ENCODE measurements at places on chromosomes 7 and 10.

DNA sequence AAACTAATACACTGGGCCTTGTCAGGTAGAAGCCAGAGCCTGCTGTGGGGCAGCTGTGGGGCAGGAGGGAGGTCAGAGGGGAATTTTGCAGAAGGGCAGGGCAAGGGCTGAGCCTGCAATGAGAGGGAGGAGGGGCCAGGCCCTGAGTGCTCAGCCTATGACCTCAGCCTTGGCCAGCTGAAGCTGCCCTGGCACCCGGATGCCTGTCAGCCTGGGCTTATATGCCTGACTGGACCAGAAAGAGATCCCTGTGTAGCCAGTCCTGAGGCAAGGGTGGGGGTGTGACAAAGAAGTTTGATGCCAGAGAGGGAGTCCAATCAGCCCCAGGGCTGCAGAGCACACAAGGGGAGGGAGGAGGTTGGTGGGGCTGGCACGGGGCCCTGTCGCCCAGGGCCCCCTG, 22.3 kb upstream of the PRRT4 start:
- DNase-seq, result peak; percentile 69

- DNase-seq, result no peak
Observed at GRCh38 chr10:33032654-33033151, 74.7 kb upstream of the ITGB1 start.

- no peak for DNase-seq
Observed at GRCh38 chr10:101060951-101061623, 702 bp upstream of the KAZALD1 start.

DNA sequence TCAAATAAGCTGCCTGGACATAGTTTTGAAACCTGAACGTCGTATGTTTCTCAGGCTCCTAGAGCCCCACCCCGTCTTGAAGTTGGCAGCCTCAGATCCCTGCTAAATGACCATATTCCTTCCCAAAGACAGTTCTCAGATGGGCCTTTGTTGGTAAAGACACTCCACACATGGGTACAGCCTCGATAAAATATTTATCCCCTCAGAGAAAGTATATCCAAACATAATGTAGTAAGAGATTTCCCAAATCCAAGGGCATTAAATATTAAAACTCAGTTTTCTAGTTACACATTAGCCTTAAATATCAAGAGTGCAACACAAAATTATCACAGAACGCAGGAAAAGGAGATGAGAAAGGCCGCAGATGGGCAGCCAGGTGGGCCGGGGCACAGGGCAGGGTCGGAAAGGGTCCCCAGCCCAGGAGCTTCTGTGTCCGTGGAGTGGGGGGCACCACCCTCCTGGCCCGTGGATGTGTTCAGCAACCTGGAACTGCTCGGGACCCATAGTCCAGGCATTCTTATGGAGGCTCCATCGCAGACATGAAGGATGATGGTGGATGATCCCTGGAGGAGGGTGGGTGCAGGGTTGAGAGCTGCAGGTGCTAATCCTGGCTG, 1.5 kb upstream of the CFAP46 start:
- no peak for DNase-seq

GRCh38 chr10:62590306-62590705, 214.2 kb upstream of the ADO start:
- DNase-seq, result no peak

DNA sequence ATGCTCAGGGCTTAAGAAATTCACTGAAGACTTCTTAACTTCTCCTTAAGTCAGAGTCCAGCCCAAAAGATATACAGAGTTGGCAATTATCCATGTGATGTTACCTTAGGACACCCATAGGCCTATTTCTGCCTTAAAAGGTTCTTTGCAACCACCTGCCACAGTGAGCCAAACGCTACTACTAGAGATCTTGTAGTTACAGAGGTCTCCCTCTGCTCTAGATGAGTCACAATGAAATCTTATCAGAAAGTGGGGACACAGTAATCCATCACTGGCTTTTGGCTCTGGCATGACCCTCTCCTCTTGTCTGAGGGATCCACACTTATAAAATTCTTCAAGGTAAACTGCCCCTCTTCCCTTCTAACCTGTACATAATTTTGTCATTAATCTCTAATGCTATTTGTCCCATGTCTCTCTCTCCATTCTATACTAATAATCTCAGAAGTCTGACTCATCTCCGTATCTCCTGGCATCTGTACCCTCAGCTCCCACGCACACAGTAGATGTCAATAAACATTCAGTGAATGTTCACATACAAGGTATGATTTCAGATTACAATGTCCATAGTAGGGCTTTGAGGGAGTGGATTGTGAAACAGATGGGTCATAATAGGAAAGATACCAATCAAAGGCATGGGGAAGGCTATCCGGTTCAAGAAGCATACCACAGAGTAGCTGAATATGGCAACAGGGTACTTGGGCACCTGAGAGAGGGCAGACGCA, 112.1 kb downstream of the SGMS1 start:
- DNase-seq, result no peak

DNA sequence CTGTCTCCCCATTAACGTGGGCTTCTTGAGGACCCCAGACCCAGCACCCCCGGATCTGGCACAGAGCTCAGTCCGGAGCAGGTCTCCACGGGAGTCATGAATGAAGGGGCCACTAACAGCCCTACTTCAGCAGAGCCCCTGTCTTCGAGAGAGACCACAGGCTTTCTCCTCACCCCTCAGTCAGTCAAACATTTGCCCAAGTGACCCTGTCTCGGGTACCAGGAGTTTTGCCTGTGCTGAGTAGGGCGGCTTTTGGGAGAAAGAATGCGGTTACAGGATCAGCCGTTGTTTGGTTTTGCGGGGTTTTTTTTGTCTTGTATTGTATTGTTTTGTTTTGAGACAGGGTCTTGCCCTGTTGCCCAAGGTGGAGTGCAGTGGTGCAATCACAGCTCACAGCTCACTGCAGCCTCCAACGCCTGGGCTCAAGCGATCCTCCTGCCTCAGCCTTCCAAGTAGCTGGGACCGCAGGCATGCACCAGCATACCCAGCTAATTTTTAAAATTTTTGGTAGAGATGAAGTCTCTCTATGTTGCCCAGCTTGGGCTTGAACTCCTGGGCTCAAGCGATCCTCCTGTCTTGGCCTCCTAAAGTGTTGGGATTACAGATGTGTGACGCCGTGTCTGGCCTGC, 16.5 kb downstream of the ADAP1 start:
- DNase-seq, result no peak

DNA sequence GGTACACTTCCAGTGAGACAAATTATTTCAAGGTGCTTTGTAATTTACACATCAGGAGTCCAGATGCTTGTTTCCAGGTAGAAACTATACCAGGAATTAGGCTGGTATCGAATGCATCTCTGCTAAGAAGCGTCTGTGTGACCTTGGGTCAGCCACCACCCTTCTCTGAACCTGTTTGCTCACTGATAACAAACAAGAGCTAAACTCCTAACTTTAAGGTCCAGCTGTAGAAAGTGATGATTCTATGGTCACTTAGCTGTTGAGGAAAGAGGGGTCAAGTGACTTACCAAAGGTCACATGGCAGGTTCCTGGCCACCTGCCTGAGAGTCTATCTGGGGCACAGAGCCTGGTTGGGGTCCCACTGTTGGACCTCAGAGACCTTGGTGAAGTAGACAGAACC, 95.4 kb downstream of the HIF1AN start:
- no peak for DNase-seq

DNA sequence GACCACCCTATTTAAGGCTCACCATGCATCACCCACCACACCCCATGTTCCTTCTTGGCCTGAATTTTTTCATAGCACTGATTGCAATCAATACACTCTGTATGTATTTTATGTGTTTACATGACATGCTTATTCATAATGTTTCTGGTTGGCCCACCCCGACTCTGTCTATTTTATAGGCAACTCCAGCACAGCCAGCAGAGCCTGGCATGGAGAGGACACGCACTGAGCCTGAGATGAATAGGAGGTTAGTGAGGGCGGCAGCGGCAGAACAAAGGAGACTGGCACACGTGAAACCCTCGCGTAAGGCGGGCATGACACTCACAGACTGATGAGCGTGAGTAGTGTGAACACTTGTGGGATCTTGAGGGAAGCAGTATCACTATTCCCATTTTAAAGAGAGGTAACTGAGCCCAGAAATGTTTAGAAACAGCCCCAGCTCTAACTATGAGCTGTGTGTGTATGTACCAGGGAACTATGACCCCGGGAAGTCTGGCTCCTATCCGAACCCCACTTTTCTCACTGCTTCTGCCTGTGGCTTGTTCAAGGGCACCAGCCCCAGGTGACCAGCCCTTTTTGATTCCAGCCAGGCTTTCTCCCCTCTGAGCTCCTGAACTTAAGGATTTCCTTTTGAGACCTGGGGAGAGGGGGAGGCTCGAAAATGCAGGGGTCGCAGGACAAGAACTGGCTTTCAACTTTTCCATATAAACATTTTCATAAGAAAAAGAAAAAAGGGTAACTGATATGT, 113.3 kb downstream of the ARHGAP22 start:
- no peak for DNase-seq

DNA sequence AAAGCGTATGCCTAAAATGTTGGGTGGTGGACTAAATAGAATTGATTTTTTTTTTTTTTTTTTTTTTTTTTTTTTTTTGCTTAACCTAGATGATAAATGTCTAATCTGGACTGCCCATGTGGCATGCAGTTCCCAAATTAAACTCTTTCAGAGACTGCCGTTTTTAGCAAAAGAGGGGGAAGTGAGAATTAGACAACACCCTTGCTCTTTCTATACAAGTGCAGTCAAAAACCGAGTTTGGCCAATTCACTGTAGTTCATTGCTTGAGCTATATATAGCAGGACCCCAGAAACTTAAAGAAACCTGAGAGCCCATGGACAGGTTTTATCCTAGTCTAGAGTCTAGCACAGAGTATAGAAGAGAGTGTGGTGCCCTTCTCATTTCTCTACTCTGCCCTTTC, 141.9 kb downstream of the GRM3 start:
- no peak for DNase-seq

GRCh38 chr10:1601406-1601805, 135.9 kb downstream of the ADARB2 start:
- no peak for DNase-seq

DNA sequence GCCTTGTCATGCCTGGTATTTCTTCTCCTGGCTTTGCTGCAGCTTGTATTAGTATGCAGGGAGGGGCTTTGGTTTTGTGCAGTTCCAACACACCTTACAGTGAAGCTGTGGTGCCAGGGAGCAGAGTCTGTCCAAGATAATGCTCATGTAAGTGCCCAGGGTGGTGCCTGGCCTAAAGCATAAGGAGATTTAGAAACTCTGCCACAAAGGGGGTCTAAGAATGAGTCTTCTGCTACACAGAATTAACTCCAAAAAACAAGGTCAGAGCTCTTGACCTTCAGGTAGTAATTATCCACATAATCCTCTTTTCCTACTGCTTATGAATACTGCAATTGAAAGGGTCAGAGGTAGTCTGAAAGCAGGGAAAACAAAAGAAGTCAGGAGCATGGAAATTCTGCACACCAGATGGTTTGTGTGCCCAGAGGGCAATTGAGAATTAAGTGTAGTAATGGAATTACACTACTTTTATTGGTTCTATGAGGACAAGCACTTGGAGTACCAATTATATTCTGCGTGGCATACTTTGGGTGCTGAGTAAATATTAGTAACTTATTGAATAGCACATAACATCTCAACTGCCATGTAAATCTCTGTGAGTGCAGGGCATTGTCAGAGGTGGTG, 121.5 kb downstream of the KAT6B start:
- DNase-seq, result no peak

DNA sequence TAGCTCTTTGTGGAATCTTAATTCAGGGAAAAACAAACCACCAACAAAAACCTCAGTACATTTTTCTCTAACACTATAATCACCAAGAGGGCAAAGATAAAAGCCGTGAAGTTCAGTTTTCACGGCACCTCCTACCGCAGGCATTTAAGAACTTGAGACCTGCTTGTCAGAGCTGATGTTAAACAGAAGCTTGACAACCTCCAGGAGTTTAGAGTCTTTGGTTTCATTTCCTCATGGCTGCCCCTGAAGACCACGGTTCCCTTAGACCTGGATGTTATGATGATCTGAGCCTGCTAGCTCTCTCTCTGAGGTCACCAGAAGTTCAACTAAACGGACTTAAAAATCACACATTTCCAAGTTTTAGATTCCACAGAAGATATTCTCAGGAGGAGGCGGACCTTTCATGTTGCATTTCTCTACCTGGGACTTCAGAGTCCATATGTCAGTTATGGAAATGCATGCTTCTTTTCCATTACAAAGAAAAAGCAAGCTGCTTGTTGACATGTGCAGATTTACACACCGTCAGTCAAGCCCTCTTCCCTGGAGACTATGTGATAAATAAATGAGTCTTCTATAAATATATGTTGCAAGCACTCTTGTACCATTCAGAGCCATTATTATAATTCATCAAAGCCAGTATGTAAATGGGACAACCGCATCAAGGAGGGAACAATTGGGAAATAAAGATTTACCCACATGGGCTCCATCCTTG, 258.0 kb downstream of the GFRA1 start:
- DNase-seq, result no peak

DNA sequence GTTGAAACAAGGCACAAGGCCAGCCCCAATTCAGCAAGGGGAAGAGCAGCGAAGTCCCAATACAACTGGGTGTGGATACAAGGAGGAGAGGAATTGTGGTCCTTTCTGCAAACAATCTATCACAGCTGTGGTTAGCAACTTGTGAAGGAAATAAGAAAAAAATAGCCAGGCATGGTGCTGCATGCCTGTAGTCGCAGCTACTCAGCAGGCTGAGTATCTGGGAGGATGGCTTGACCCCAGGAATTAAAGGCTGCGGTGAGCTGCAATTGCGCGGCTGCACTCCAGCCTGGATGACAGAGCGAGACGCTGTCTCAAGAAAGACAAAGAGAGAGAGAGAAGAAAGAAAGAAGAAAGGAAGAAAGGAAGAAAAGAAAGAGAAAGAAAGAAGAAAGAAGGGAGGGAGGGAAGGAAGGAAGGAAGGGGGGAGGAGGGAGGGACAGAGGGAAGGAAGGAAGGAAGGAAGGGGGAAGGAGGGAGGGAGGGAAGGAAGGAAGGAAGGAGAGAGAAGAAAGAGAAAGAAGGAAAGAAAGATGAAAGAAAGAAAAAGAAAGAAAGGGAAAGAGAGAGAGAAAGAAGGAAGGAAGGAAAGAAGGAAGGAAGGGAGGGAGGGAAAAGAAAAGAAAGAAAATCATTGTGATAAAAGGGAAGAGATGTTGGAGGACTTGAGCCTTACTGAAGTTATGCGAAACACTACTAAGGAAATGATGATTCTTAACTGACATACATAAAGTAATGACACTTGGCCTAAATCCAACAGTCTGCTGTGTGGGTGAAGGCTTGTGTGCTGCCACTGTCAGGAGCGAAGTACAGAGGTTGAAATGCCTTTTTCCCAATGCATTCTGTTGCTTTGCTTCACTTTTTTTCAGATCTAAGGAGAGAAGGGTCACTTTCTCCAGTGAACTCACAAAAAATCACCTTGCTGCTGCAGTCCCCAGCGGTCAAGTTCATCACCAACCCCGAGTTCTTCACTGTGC, 117.0 kb upstream of the STK17A start:
- peak; percentile 42 for DNase-seq
